Activated CD4-positive, alpha-beta T cell treated with anti-CD3 and anti-CD28 coated beads, Interleukin-2, amount 50 U/mL, for 48 hours (primary cell): ENCODE measurements at places on chromosomes 12 and 14.
A peak's percentile ranks its signal among the peaks of the same experiment; 100 is the strongest.

DNA sequence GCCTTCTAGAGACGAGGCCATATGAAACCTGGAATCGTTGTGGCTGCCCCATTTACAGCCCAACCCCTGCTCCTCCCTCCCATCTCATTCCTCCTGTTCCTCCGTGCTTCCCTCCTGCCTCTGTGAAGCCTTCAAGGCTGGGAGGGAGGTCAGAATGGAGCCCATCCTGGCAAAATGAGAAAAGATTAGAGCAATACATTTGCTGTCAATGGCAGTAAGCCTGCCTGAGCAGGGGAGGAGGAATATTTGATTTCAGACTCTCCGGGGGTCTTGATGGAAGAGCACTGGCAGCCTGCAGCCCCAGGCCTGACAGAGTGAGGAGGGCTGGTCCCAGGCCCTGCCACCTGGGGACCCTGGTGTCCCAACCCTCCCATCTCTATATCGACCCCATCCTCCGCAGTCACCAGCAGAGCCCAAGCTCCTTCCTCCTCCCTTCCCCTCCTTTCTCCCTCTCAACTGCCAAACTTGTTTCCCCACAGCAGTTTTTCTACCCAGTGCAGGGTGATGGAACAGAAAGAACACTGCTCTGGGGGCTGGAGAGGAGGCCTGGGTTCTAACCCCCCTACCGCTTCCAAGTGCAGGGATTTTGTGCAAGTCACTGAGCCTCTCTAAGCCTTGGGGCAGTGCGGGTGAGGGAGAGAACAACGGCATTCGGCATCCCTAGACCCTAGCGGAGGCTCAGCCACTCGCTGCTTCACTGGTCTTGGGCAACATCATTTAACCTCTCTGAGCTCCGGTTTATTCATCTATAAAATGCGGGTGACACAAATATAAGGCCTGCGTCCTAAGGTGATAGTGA is 16.0 kb upstream of the RACGAP1 start:
- no peak for DNase-seq

DNA sequence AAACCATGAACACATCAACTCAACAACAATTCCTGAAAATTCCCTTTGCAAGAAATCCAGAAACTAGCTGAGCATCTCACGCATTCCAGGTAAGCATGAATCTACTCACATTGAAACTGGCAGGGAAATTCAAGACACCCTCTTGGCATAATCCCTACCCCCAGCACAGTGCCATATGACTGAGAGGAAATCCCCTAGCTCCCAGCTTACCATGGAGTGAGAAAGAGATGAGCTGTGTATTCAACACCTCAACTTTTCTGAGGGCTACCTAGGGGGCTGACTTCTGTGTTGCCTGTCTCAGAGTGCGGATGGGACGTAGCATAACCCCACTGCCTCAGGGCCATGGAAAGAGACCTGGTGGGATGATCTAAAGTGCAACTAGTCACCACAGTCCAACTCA is 37.7 kb upstream of the GPR132 start:
- DNase-seq = no peak

GRCh38 chr14:20350860-20351259 is 7.4 kb downstream of the PARP2 start:
- DNase-seq = no peak

DNA sequence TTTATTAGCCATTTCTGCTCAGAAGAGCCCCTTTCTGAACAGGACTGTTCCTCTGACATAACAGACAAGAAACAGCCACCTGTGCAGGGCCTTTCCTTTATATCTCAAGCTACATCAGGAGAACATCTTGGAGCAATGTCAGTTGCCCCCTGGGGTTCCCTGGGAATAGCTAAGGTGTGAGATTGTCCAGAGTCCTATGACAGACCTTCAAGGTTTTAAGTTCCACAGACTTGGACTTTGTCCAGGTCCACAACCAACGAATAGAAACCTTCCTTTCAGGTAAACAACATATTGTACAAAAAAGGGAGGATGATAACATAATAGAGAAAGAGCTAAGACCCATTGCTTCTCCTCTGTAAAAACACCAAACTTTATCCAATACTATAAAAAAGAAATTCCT is 2.9 kb downstream of the IL23A start:
- no peak for DNase-seq

DNA sequence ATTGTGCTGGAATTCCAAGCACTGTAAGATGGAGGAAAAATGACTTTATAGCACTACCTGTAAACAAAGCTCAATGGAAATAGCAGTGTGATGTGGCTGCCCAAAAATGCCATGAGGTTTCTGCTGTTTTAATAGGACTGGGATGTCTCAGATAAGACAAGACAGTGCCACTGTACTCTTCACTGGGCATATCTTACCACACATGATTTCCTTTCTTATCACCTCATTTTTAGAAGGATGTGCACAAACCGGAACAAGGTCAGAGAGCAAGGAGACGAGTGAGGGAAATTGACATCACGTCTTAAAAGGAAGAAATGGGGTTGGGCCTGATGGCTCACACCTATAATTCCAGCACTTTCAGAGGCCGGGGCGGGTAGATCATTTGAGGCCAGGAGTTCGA is 38.4 kb upstream of the FGD4 start:
- DNase-seq = no peak

- DNase-seq = no peak
These were observed 25.1 kb downstream of the ANKS1B start for GRCh38 chr12:99959549-99960170.

DNA sequence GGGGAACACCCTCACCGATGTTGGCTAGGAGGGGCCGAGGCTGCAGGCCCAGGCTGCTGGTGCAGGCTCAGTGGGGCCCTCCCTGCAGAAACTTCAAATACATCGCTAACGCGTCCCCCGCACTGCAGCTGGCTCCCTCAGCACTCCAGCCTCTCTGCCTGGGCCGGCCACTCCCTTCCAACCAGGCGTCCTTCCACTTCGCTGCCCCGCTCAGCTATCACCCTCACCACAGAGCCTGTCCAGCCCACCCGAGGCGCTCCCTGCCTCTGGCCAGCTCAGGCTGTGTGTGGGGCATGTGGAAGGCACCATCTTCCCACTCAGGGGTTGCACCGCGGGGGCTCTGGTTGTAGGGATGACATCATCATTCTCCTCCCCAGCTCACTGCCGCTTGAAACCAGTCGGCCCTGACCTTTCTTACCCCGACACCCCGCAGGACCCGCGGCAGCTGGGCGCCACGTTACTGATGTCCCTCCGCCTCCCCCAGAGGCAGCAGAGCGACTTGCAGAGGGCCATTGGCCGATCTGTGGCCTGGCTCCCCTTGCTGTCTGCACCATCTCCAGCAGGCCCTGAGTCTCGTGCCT is 199.9 kb upstream of the RTL1 start:
- DNase-seq = no peak

DNA sequence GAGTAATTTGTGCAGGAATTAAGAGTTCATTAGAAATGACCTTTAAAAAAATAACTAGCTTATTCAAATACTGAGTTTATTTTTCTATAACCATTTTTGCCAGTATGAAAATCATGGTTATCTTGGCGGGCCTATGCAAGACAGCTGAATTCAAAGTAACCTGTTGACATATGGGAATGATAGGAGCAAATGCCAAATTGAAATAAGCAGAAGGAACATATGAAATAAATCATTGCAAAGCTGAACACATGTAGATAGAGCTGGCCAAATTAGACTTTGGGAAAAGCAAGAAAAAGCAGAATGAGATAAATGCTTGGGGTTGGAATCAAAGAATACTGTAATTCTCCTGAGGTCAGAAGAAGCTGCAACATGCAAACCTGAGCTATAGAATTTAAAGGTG is 372.5 kb downstream of the ADAMTS20 start:
- no peak for DNase-seq

- no peak for DNase-seq
These were observed 274.5 kb downstream of the DACT1 start for GRCh38 chr14:58912287-58912686.

GRCh38 chr12:39401459-39401858 is 41.5 kb downstream of the KIF21A start:
- no peak for DNase-seq

GRCh38 chr12:114936148-114937079 is 252.4 kb upstream of the TBX3 start:
- DNase-seq = no peak

DNA sequence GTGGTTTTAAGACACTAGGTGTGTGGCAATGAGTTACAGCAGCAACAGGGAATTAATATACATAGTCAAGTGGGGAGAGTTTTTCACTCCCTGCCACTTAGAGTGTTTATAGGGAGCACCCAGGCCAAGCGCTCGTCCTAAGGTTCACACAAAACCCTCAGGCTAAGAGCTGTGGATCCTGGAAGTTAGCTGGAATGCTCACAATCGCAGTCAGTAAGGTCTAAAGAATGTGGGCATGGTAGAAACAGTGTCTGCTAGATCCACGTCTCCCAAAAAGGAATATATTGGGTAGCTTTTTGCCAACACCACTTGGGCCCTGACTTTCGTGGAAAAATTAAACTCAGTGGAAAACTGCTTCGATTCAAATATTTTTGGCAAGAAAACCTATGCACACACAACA is 36.6 kb downstream of the STAB2 start:
- DNase-seq = no peak

DNA sequence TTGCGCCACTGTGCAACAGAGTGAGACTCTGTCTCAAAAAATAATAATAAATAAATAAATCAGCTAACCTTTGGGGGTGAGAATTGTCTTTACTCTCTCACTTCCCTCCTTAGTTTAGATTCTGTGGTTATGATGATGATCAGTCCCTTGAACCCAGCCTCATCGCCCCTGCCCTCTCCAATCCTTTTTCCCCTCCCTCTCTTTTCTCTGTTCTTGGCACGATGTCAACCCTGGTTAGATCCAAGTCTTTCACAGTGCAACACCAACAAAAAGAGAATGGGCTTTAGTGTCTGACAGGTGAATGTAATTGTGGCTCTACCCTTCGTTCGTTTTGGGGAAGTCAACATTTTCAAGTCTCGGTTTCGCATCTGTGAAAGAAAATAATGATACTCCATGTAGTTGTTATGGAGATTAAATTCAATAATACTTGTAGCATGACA is 59.0 kb downstream of the NTN4 start:
- no peak for DNase-seq

DNA sequence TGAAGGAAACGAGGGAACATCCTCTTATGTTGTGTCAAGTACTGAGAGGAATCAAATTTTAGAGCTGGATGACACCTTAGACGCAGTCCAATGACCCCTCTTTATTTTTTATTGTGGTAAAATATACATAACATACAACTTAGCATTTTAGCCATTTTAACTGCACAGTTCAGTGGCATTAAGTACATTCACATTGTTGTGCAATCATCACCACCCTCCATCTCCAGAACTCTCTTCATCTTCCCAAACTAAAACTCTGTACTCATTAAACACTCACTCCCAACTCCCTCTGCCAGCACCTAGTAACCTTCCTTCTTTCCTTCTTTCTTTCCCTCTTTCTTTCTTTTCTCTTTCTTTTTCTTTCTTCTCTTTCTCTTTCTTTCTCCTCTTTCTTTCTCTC is 97.2 kb upstream of the SLC24A4 start:
- DNase-seq = no peak

- DNase-seq = no peak
These were observed 264.7 kb downstream of the APAF1 start for GRCh38 chr12:98909746-98910145.

DNA sequence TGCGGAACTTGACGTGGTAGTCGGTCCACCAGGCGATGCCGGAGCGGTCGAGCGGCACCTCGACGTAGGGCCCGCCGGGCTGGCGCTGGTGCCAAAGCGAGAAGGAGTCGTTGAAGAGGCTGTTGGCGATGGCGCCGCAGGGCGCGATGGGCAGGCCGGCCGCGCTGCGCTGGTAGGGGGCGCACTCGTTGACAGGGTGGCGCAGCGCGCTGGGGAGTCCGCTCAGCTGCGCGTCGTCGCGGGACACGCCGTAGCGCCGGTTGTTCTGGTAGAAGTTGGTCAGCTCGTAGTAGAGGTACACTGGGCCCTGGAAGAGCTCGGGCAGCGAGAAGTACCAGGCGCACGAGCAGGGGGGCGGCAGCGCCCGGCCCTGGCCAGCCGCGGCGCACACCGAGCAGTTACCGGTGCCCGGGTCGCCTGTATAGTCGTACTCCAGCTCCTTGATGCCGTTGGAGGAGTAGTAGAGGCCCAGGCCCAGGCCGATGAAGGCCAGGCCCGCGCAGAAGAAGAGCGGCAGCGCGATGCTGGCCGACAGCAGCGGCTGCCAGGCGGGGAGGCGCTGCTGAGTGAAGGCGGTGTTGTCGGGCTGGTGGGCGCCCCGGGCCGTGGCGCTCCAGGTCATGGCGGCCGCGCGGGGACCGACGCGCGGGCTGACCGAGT is 482 bp downstream of the TMEM30B start:
- DNase-seq = peak; percentile 81

- DNase-seq = peak; percentile 69
These were observed 118.8 kb upstream of the DIO3 start for GRCh38 chr14:101442451-101442850.

DNA sequence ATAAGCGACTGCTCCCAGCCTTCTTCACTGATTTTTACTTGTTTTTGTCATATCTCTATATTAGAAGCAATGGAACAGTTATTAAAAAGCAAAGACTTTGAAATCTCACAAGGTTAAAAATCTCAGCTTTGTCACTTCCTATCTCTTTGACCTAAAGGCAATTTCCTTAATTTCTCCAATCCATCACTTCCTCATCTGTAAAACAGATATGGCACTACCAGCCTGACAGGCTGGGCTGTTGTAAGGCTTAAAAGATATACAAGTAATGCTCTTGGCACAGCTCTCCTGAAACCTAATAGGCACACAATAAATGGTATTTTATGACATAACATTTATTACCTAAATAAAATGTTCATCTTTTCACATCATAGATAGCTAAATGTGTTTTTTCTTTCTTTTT is 25.6 kb downstream of the ATXN2 start:
- no peak for DNase-seq

DNA sequence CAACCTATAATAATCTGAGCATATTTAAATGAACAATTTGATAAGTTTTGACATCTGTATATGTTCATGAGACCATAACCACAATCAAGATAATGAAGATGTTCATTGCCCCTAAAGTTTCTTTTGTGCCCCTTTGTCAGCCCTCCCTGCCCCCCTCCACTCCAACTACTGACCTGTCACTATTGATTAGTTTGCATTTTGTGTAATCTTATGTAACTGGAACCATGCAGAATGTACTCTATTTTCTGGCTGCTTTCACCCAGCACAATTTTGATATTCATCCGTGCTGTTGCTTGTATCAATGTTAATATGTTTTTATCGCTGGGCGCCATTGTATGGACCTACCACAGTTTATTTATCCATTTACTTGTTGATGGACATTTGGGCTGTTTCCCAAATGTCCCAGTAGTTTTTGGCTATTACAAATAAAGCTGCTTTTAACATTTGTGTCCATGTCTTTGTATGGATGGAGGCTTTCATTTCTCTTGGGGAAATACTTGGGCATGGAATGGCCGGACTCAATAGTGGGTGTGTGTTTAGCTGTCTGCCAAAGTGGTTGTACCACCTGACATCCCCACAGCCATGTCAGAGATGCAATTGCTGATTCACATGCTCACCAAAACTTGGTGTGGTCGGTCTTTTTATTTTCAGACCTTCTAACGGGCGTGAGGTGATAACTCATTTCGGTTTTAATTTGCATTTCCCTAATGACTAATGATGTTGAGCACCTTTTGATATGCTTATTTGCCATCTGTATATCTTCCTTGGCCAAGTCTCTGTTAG is 38.9 kb downstream of the EML1 start:
- DNase-seq = no peak

- DNase-seq = peak; percentile 49
These were observed 2.0 kb upstream of the SETD1B start for GRCh38 chr12:121801595-121802484.
